ENCODE measurements at places on chromosomes 7 and 10.
A peak's percentile ranks its signal among the peaks of the same experiment; 100 is the strongest.

DNA sequence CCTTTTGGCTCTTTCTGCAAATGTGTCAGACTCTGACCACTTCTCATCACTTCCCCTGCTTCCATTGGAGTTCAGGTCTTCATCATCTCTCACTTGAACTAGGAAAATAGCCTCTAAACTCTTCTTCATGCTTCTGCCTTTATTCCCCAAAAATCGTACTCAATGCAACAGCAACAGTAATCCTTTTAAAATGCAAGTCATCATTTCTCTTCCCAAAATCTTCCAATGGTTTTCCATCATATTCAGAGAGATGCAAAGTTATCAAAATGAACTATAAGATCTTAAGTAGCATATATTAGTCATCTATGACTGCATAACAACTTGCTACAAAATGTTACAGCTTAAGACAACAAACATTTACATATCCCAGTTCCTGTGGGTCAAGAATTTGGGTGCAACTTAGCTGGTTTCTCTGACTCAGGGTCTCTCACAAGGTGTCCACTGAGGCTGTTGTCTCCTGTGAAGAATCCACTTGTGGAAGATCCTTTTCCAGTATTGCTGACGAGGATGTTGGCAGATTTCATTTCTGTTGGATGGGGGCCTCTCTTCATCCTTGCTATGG, 31.0 kb upstream of the ETV1 start:
- no peak for DNase-seq

GRCh38 chr10:23432639-23433038, 6.2 kb upstream of the OTUD1 start:
- no peak for DNase-seq

GRCh38 chr7:28301148-28301641, 111.1 kb upstream of the CREB5 start:
- no peak for DNase-seq

DNA sequence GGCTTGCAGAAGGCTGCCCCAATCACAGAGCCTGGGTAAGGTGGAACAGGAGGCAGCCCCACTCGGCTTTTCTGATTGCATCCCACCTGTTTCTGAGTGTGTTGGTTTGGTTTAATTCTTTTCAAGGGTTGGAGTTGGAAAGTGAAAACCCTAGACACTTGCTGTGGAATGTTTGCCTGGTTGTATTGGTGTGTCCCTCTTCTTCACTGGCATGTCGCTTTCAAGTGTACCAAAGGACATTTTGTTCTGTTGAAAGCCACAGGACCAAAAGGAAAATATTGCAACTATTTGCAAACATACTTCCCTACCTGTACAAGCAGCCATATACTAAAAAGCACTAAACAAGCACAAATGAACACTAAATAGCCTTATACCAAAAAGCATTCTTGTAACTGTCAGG, 60.5 kb downstream of the NHLRC2 start:
- no peak for DNase-seq

DNA sequence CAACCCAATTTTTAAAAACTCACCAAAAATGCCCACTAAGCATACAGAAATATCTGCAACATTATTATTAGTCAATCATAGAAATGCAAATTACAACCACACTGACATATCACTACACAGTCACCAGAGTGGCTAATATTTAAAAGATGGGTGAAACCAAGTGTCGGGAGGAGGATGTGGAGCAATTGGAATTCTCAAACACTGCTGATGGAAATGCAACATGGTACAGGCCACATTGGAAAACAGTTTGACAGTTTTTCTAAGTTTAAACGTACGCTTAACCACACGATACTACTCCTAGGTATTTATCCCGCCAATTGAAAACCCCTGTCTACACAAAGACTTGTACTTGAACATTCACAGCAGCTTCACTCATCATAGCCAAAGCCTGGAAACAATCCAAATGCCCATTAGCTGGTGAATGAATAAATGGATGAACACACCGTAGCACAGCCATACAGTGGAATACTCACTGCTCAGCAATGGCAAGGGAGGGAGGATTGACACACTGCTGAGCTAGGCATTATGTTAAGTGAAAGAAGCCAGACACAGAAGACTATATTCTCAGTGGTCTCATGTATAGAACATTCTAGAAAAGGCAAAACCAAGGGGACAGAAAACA, 16.3 kb downstream of the GCK start:
- DNase-seq: no peak

DNA sequence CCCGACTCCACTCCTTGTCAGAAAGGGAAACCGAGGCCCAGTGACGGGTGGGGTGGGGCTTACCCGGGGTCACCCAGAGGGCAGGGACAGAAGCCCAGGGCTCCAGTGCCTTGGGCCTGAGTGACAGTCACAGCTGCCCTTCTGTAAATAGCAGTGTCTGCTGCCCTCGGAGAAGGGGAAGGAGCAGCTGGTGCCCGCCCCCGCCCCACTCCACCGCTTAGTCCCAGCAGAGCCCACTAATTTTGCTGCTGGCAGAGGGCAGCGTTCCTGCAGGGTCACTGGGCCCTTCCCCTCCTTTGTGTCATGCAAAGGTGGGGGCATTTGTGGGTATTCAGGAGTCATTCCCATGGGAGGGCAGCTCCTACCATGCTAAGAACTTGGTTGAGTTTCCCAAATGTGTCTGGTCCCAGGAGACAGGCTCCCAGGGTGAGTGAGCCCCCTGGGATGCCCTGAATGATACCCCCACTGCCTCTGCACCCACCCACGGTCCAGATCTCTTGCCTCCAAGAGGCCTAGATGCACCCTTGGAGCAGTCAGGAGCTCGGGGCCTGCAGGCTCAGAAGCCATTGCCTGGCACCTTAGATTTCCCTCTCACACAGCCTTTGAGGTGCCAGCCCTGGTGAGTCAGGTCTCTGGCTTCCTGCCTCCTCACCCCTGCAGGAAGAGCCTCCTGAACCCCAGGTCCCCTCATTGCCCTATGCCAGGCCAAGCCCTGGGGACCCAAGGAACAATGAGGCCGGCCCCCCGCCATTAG, 17.2 kb downstream of the SH2B2 start:
- DNase-seq: no peak

- no peak for DNase-seq
These were observed 9.2 kb downstream of the TAS2R60 start for GRCh38 chr7:143452495-143452894.

GRCh38 chr10:52379287-52379686, 65.2 kb downstream of the DKK1 start:
- no peak for DNase-seq

GRCh38 chr7:92987538-92987937, 130.2 kb downstream of the SAMD9 start:
- DNase-seq: no peak

GRCh38 chr10:73997461-73997786, 492 bp upstream of the VCL start:
- DNase-seq: no peak

DNA sequence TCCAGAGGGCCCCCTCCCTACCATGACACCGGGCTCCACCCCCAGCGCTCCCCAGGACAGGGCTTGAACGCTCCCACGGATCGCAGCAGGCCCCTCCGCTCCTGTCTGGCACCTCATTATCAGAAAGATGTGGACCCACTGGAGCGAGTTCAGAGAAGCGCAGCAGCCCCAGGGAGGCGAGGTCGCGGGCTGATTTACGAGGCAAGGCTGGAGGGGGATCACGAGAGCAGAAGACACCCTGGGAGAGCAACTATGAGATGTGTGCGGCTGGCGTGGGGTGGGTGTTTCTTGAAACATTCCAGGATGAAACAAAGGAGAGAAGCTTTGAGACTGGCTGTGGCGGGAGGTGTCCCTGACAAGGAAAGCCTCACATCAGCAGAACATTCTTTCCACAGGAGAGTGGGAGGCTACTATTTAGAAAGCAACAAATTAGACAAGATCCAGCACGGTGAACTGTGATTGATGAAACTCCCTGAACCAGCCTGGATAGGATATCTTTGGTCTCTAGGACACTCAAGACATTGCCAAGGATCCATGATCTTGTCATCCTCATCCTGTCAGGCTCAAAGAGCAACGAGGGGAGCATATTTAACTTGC, 66.0 kb downstream of the JCAD start:
- no peak for DNase-seq

DNA sequence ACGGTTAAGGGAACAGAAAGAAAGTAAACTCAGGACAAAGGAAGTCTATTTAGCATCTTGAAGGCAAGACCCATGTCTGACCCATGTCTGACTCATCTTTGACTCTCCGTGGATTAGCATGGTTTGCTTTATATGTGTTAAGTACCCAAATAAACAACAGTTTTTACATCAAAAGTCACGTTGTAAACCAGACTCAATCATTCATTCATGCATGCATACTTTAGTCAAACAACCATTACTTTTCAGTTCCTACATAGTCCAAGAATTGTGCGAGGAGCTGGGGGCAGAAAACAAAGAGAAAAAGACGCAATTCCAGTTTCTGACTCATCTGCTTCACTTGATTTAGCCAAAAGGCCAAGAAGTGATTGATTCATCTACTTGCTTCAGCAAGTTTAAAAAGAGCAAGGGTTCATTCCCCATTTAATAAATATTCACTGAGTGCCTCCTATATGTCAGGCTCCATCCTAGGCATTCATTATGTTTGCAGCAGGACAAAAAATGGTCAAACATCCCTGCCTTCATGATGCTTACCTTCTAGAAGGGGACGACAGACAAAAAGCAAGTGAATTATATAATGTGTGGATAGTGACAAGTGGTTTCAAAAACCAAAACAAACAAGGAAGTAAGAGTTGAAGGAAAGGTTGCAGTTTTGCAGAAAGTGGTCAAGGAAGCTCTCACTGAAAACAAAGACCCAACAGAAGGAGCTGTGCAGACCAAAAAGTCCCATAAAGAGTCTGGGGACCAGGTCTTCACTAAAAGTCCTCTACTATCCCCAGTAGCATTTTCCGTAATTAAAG, 116.2 kb downstream of the FAM107B start:
- no peak for DNase-seq

- DNase-seq: no peak
These were observed 358.1 kb downstream of the PRPF18 start for GRCh38 chr10:13944823-13945222.

DNA sequence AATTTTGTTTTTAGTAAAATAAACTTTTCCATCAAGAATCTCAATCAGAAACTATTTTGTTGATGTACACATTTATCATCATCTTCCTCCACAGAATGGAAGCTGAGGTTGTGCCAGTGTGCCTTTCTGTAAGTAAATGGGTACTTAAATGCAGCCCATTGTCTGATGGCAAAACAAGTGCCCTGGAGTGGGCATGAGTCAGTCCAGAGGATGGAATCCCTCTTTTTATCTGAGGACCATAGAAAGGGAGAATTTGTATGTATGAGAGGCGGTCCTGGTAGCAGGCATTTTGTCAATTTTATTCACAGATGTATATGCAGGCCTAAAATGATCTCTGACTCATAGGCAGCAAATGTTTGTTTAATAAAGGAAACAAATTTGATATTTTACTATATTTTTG, 102.1 kb upstream of the MAGI2 start:
- DNase-seq: no peak

DNA sequence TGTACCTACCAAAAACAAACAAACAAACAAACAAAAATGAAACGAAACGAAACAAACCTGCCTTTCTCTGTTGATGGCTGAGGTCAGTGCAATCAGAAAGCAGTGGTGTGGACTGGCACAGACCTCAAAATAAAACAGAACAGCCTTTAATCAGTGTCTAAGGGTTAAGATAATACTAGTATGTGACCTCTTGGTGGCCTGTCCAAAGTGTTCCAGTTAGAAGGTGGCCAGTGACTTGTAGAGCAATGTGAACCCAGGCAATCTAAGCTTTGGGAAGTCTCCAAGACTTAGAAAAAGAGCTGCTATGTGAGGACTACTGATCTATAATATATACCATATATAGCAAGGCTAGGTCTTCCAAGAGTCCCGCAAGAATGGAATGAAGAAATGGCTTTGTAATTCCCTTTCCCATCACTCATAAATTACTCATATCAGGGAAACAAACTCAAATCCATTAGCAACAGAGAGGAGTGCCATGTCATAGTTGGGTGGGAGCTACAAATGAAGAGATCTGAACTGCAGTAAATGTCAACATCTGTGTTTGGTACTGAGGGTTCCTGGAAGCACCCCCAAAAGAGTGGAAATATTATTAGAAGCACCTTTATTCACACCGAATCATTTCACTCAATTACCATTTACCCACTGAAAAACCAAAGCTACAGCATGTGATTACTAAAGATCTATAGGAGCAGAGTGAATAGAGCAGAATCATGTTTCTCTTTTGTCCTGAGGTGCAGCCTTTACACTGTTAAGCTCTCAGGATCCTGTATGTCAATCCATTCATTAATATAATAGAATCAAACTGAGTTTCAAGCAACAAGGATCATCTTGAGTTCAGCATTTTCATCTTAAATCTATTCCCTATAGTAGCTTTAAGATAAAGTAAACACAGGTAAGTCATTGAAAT, 28.0 kb downstream of the ABLIM1 start:
- DNase-seq: no peak

DNA sequence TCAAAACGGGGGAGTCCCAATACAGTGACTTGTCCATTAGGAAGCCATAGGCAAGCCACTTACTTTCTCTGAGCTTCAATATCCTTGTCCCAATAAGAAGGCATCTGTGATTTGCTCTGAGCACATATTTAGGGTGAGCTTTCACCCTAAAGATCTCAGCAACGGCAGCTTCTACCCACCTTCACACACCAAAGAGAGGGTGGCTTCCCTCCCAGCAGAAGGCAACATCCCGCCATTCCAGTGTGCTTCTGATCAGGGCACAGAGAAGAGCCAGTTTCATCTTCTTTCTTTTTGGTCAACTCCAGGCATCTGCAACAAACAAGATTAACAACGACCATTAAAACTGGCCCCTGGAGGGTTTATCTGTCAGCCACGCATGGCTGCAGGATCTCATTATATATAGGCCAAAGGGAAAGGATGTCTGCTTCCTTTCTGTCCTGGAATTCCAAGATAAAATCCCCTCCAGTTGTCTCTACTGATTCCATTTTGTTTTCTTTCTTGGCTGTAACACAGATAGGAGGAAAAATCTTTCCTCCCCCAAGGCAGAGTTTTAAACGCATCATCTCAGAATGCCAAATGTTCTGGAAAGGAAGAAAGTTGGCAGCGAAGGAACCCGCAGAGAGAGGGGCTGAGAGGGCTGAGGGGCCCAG, 491 bp upstream of the SH2D4B start:
- no peak for DNase-seq

GRCh38 chr7:48004638-48005037, 24.3 kb downstream of the SUN3 start:
- DNase-seq: no peak

- DNase-seq: no peak
These were observed 46.9 kb downstream of the VWA2 start for GRCh38 chr10:114285961-114286441.

- peak; percentile 81 for DNase-seq
These were observed 59.8 kb upstream of the OPN4 start for GRCh38 chr10:86594535-86594934.
